ENCODE measurements at places on chromosomes 16 and 17.

DNA sequence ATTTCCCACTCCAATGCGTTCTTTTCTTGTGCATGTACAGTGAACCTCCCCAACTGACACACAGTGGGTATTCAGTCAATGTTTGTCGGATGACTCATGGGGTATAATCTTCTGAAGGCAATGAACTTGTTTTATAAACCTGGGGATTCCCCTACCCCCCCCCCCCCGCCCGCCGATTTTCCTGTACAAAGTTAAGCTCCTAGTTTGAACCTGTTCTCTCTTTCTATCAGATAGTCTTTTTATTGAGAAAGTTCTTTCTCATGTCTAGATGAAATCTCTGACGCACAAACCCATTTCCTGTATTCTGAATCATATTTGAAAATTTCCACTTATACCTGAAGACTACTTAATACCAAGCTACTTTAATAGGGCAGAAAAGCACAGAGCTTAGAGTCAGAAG lies 338.3 kb downstream of the CA10 start:
- no peak for DNase-seq

GRCh38 chr16:17437127-17437720 lies 33.5 kb downstream of the XYLT1 start:
- DNase-seq = no peak

DNA sequence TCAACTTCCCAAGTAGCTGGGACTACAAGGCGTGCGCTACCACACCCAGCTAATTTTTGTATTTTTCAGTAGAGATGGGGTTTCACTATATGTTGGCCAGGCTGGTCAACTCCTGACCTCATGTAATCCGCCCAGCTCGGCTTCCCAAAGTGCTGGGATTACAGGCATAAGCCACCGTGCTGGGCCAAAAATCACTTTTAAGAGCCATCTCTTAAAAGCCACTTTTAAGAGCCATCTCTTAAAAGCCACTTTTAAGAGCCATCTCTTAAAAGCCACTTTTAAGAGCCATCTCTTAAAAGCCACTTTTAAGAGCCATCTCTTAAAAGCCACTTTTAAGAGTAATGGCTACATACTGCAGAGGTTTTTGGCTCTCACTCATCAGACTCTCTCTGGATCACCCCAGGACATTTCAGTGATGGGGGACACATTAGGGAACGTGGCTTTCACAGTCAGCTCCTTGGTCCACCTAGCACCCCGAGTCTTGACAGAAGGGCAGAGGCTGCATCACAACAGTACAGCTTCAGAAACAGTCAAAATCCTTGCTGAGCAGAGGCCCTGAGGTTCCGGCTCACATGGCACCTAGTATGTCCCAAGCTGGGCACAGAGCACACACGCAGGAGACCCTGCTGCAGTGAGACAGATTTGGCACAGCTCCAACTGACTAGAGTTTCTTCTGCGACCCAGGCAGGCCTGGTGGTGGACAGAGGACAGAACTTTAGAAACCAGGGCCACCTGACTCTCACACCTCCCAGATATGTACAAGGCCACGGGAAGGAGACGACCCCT lies 23.6 kb downstream of the RANBP10 start:
- no peak for DNase-seq

- peak; percentile 56 for DNase-seq
Observed at GRCh38 chr17:48037036-48037837, at the start of gene COPZ2. COPZ2 (minus strand) TSS chr17:48037797; CDS start chr17:48037777, 20 bp downstream.

- DNase-seq = no peak
Observed at GRCh38 chr17:30068465-30068864, 48.2 kb upstream of the NSRP1 start.

DNA sequence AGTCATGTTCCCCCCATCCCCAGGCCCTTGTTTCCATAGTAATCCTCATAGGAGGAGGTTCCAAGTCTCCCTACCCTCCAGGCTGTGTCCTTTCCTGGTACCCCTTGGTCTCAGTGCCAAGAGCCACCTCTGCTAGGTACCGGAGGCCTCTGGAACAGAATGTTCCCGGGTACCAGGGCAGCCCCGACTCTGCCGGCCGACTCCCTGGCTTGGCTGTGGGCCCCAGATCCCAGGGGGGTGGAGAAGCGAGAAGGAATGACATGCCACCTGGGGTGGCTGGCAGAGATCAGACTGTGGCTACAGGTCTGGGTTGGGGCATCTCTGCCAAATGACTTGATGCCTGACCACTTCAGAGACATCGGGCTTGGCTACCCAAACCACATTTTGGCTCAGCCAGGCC lies 3.6 kb downstream of the STAC2 start:
- DNase-seq = no peak

DNA sequence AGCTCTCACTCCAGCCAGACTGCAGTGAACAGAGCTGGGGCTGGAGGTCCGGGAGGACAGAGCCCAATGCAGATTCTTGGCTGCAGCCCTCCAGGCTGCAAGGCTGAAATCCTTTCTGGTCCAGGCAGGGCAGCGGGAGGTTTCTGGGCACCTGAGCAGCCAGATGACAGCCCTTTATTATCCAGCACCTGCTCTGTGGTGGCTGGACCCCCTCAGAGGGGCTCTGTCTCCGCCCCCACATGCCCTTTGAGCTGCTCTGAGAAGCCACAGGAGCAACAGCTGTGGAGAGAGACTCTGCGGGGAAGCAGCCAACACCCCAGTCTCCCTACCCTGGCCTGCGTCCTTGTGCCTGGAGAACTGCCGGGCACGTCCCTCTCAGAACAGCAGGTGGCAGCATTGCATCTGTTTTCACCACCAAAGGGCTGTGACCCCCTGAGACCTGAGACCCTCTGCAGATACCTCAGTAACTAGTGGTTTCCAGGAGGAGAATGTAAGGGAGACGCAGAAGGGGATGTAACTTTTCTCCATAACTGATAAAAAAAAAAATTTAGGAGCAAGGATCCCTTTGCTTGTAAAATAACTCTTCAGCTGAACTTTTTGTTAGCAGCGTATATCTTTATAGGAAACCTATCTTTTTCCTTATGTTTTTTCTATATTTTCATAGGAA lies 3.7 kb upstream of the CNP start:
- DNase-seq = peak; percentile 64

DNA sequence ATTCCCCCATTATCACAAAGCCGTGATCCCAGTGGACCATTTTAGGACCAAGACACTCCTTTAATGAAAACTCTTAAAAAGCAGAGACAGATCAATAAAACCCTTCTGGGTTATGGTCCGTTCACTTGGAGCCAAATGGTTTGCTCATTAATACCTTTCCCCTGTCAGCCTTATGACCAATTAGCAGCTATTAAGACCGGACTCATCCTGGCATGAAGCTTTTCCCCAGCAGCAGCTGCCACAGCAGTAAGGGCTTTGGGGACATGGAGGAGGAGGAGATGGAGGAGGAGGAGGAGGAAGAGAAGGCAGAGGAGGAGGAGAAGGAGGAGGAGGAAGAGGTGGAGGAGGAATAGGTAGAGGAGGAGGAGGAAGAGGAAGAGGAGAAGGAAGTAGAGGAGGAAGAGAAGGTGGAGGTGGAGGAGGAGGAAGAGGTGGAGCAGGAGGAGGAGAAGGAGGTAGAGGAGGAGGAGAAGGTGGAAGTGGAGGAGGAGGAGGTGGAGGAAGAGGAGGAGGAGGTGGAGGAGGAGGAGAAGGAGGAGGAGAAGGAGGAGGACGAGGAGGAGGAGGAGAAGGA lies 50.1 kb upstream of the IRX3 start:
- no peak for DNase-seq

GRCh38 chr16:85935974-85936760 lies 37.2 kb downstream of the IRF8 start:
- no peak for DNase-seq

All from ACHN (cell line).